ENCODE measurements at places on chromosomes 2 and 18. TPM values are rescaled to one million over a fixed set of nuclear protein-coding genes. Genes with fewer than 3 reads are reported as not detected.

Gene CHRND
- not detected for total RNA-seq

Gene RAX
- not detected for total RNA-seq

Gene SOWAHC
- total RNA-seq, result 9.1 TPM

Gene ST8SIA5
- 0.33 TPM for total RNA-seq

Gene PRKCE
- 20.6 TPM for total RNA-seq

Gene UGT1A4
- not detected for total RNA-seq

Gene COL3A1
- 98.1 TPM for total RNA-seq

Gene PLB1
- 11.9 TPM for total RNA-seq

Gene LYG2
- not detected for total RNA-seq

Gene DQX1
- not detected for total RNA-seq

Gene PLEKHB2
- 75.4 TPM for total RNA-seq

Gene CERS6
- total RNA-seq, result 36.4 TPM

Gene RAB12
- 55.0 TPM for total RNA-seq

Gene KIAA2012
- total RNA-seq, result not detected

Gene CXCR1
- 0.16 TPM for total RNA-seq

Gene IGFBP5
- total RNA-seq, result 177 TPM

Gene ATP6V1B1
- 4.6 TPM for total RNA-seq

Gene NPPC
- not detected for total RNA-seq

Gene SERPINB8
- total RNA-seq, result 13.5 TPM

Gene ST6GAL2
- total RNA-seq, result 2.8 TPM

Gene BOLL
- total RNA-seq, result not detected

Gene FZD7
- total RNA-seq, result 41.4 TPM

Gene ACMSD
- total RNA-seq, result 0.59 TPM

Gene ANKRD30BL
- 1.5 TPM for total RNA-seq

Gene B3GNT7
- total RNA-seq, result 5.3 TPM

Gene LRATD1
- total RNA-seq, result 1.6 TPM

Gene CRYGD
- total RNA-seq, result not detected

Gene MBD5
- 40.3 TPM for total RNA-seq

Gene ANKRD62
- not detected for total RNA-seq

Gene OXER1
- total RNA-seq, result 1.0 TPM

Gene RUFY4
- 2.8 TPM for total RNA-seq

Gene OST4
- total RNA-seq, result 281 TPM

Gene TMEM17
- total RNA-seq, result 2.3 TPM

Gene RIOK3
- 61.6 TPM for total RNA-seq

Gene OSR1
- total RNA-seq, result 18.7 TPM

Gene KCNE4
- total RNA-seq, result 26.2 TPM

Gene CAVIN2
- total RNA-seq, result 31.3 TPM

Gene CYTIP
- 11.5 TPM for total RNA-seq

Gene GPR45
- not detected for total RNA-seq

Gene PID1
- 42.0 TPM for total RNA-seq

Gene ZNF142
- 15.4 TPM for total RNA-seq

Gene MATN3
- 1.3 TPM for total RNA-seq

Gene CYS1
- 1.6 TPM for total RNA-seq

Gene HOXD9
- total RNA-seq, result 2.4 TPM

Gene CDH2
- total RNA-seq, result 1.8 TPM

Gene CIDEA
- 461 TPM for total RNA-seq

Gene TSPYL6
- total RNA-seq, result not detected

Gene IGFBP2
- 115 TPM for total RNA-seq

Gene CCDC138
- total RNA-seq, result 5.2 TPM

Gene PPIL3
- 27.0 TPM for total RNA-seq

Gene HRH4
- total RNA-seq, result 0.29 TPM

Gene CXCR2
- 0.33 TPM for total RNA-seq

Gene TMEM163
- 0.32 TPM for total RNA-seq

Gene PJVK
- total RNA-seq, result 5.2 TPM

Gene AQP12A
- total RNA-seq, result not detected

Gene SLC4A5
- total RNA-seq, result 9.2 TPM

Gene CHST9
- total RNA-seq, result not detected

Gene ALK
- 0.33 TPM for total RNA-seq
